Activated CD4-positive, alpha-beta T cell treated with anti-CD3 and anti-CD28 coated beads for 36 hours (primary cell): ENCODE measurements at places on chromosomes 13 and 19.

GRCh38 chr19:14495672-14496028, 277 bp downstream of the GIPC1 start:
- peak overlapping the region; percentile 80 for H3K4me3 ChIP-seq
- H3K27me3 ChIP-seq = no peaks in the 10 kb centered on the region
- H3K4me1 ChIP-seq = peaks cover 21% of the 10 kb centered on the region

DNA sequence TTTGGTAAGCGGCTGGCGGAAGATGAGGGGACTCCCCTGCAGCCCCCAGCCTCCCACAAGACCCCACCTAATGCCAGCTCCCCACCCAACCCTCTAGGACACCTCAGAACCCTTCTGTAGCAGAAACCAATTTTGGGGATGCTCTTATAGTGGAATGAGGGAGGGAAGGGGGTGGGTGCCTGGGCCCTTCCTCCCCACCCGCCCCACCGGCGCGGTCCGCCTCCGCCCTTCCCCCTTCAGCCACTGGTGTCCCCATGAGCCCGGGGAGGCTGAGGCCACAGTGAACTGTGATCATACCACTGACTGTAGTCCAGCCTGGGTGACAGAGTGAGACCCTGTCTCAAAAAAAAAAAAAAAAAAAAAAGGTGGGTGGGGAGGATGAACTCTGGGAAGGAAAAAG, 16.2 kb downstream of the TLE6 start:
- no peak for DNase-seq
- H3K27me3 ChIP-seq = no peaks in the 10 kb centered on the region
- peaks cover 2% of the 10 kb centered on the region for H3K36me3 ChIP-seq
- H3K4me1 ChIP-seq = no peaks in the 10 kb centered on the region
- no peak overlapping the region for H3K27ac ChIP-seq

DNA sequence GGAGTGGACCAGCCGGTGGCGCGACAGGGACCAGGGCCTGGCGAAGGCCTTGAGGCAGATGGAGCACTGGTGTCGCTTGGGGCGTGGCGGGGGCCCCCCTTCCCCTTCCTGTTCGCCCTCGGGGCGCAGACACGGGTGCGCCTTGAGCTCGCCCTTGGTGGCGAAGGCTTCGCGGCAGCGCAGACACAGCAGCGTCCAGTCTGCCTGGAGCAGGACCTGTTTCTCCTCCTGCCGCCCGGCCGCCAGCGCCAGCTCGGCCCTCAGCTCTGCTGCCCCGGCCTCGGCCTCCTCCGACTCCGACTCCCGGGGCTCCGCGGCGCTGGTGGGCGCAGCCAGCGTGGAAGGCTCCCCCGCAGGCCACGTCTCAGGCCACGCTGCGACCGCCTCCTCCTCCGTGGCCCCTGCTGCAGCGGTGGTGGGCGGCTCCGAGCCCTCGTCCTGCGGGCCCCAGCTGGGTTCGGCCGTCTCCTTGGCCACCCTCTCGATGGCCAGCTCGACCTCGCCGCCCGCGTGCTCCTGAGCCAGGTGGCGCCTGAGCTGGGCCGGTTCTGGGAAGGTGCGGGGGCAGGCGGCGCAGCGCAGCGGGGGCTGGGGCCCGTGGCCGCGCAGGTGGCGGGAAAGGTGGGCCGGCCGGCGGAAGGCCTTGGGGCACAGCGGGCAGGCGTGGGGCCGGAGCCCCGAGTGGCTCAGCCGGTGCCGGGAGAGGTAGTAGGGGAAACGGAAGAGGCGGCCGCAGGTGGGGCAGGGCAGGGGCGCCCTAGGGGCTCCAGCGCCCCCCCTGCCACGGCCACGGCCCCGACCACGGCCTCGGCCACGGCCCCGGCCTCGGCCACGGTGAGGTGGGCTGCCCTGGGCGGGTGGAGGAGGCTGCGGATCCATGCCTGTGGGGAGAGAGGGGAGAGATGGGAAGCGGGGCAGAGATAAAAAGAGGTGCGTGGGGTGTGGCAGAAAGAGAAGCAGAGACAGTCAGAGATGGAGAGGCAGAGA, 1.6 kb downstream of the ZNF579 start:
- DNase-seq = no peak
- H3K4me1 ChIP-seq = peaks cover 18% of the 10 kb centered on the region
- H3K27me3 ChIP-seq = no peaks in the 10 kb centered on the region
- peaks cover 19% of the 10 kb centered on the region for H3K36me3 ChIP-seq

GRCh38 chr13:60494296-60494695, 97.3 kb downstream of the TDRD3 start:
- H3K4me3 ChIP-seq = no peak overlapping the region
- DNase-seq = no peak
- H3K27ac ChIP-seq = no peak overlapping the region
- H3K4me1 ChIP-seq = no peaks in the 10 kb centered on the region
- no peaks in the 10 kb centered on the region for H3K27me3 ChIP-seq

- peaks cover 38% of the 10 kb centered on the region for H3K4me1 ChIP-seq
- H3K4me3 ChIP-seq = peak within 1 kb of the TSS; percentile 95
- H3K36me3 ChIP-seq = peaks cover 21% of the 10 kb centered on the region
- DNase-seq = peak; percentile 100
- peak within 1 kb of the TSS; percentile 100 for H3K27ac ChIP-seq
These were observed at the start of gene MZF1 for GRCh38 chr19:58572818-58573657. Gene MZF1, minus strand, starts transcription at chr19:58573335. Its CDS starts 1,946 bp downstream, at chr19:58571389.

GRCh38 chr19:15863272-15863671, 34.6 kb downstream of the CYP4F2 start:
- H3K4me1 ChIP-seq = no peaks in the 10 kb centered on the region
- peaks cover 2% of the 10 kb centered on the region for H3K27me3 ChIP-seq

DNA sequence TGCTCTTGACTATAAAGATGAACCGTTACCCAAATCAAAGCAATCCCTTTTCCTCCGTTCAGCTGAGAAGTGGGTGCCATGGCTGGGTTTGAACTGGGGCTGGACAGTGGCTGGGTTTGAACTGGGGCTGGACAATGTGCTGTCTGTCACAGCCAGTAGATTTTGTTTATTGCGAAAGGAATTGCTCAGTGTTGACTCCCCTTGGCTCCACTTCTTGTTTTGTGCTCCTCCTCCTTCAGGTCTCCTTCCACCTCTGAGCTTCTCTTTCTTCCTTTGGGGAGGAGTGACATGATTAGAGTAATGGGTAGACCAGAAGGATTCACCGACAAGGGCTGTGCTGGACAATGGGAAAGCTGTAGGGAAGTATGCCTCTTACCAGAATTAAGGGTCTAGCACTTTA, 19.4 kb upstream of the MBNL2 start:
- H3K4me3 ChIP-seq = no peak overlapping the region
- no peaks in the 10 kb centered on the region for H3K36me3 ChIP-seq
- no peak overlapping the region for H3K27ac ChIP-seq
- H3K4me1 ChIP-seq = peaks cover 10% of the 10 kb centered on the region
- peaks cover 2% of the 10 kb centered on the region for H3K27me3 ChIP-seq
- DNase-seq = no peak

DNA sequence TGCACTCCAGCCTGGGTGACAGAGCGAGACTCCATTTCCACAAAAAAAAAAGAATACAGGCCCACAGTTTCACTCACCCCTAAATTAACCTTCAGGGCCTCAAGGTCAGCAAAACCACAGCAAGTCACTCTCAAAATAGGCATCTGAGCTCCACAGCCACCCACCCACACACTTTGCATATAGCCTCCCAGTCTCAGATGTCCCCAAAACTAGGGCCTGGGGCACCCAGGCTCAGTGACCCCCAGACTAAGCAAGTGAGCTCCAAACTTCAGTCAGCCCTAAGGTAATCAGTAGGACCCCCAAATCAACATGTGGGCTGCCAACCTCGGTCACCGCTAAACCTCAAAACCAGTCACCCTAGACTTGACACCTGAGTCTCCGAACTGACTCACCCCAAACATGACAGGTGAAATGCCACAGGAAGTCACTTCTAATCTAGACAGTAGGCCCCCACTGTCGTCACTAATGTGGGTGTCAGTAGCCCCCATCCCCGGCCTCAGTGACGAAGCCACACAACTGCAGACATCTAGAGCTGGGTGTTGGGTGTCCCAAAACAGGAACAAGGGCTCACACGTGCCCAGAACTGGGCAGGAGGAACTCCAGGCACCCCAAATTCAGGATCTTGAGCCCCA, 13.9 kb downstream of the RABAC1 start:
- peak; percentile 95 for DNase-seq
- H3K36me3 ChIP-seq = no peaks in the 10 kb centered on the region
- peaks cover 4% of the 10 kb centered on the region for H3K27me3 ChIP-seq
- peaks cover 50% of the 10 kb centered on the region for H3K4me1 ChIP-seq
- H3K27ac ChIP-seq = peak overlapping the region; percentile 96

GRCh38 chr13:68944272-68944671, 1163.4 kb upstream of the ATXN8OS start:
- H3K4me3 ChIP-seq = no peak overlapping the region
- H3K36me3 ChIP-seq = no peaks in the 10 kb centered on the region
- H3K27ac ChIP-seq = no peak overlapping the region
- H3K4me1 ChIP-seq = no peaks in the 10 kb centered on the region
